ENCODE measurements at places on chromosomes 7 and 10. TPM values are rescaled to one million over a fixed set of nuclear protein-coding genes. Genes with fewer than 3 reads are reported as not detected.
A peak's percentile ranks its signal among the peaks of the same experiment; 100 is the strongest.

GRCh38 chr10:71562904-71563303 lies 156.7 kb downstream of the C10orf105 start:
- peak; percentile 24 for DNase-seq

GRCh38 chr7:49703337-49703736 lies 70.1 kb upstream of the VWC2 start:
- DNase-seq, result no peak

DNA sequence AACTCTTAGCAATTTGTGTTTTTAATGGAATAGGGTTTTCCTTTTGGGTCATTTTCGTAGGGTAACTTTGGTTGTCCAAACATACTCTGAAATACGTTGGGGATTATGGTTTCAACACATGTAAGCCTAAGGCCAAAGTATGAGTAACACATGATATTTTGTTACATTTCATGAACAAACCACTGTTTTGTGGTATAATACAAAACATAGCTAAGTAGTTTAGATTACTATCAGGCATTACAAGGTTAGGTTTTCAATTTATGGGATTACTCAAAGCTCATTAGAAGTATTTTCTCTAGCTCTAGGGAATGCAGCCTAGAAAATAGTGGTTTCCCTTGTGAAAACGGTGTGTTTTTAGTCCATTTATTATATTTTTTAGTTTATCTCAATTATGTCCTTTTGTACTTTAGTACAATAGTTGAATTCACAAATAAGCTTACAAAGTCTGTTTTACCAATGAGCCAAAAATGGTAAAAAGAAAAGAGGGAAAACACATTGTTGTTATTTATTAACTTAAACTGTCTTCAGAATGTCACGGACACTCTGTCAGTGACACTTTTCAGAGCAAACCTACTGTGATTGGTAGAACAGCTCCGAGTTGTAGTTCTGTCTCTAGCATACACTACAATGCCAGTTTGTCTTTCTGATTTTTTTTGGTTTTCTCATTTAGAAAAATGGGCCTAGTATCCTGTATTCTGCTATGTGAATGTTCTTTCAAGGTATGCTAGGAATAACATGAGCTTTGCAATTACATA lies 473.7 kb downstream of the SUGCT start:
- peak; percentile 27 for DNase-seq

The GPRIN2 gene
- not detected for total RNA-seq

DNA sequence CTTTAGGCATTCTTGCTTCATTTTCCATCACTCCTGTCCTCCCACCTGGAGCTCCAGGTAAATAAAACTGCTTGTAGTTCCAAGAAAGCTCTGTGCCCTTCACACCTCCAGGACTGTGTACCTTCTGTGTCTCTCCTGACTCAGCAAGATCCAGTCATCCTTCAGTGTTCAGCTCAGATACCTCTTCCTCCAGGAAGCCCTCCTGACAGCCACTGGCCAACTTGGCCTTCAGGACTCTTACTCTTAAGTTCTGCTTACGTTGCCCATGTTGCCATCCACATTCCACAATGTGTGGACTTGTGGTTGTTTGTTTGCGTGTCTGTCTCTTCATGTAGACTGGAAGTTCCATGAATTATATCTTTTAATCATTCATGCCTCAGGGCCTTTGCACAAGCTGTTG lies 48.0 kb downstream of the SORCS3 start:
- no peak for DNase-seq

Measured in LHCN-M2 (cell line).